ENCODE measurements at places on chromosomes 2 and 18.

DNA sequence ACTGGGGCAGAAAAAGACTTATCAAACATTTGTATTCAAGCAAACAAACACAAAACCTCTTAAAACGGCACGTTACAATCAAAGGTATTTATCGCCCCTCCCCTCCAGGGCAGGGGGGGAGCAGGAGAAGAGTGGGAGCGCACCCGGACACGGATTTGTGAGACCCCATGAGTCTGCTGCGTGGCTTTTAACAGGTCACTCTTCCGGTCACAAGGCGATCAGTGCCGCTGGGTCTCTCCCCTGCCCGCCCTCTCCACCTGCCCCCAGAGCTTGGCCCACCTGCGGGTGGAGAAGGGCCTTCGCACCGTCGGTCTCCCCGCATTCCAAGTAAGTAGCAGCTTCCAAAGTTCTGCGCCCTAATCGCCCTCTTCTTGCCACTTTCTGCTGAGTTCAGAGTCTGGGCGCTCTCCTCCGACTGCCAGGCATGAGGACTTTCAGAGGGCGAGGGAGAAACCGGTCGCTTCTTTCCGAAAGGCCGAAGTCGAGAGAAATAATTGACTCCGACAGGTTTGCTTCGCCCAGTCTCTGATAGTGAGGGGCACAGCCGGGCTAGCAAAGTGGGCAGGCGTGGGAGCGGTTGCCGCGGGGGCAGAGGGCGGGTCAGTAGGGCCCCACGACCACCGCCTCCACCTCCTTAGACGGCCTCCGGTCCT, 800 bp downstream of the RPRM start:
- DNase-seq, result no peak

- no peak for DNase-seq
Measured at GRCh38 chr2:190891889-190892288, 11.3 kb downstream of the GLS start.

DNA sequence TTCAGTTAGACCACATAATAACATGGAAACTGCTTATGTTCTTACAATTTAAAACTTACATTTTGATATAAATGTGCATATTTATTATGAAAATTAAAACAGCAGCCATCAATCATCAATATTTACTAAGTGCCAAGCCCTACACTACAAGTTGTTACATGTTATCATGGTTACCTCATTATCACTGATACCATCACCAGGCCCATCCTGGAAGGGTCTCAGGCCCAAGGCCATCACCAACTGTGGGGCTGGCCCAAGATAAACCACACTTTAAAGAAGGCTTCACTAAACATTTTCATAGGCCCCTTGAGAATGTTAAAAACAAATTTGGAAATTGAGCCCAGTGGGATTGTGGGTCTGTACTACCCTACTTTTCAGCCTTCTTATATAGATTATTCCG, 6.4 kb downstream of the ITSN2 start:
- no peak for DNase-seq

- no peak for DNase-seq
Measured at GRCh38 chr2:138182250-138182936, 218.1 kb downstream of the HNMT start.

- no peak for DNase-seq
Measured at GRCh38 chr2:203637471-203638167, 68.8 kb upstream of the CD28 start.

- DNase-seq, result no peak
Measured at GRCh38 chr2:215288112-215288815, 23.6 kb upstream of the ATIC start.

GRCh38 chr2:140018541-140018940, 1238.4 kb upstream of the NXPH2 start:
- no peak for DNase-seq

DNA sequence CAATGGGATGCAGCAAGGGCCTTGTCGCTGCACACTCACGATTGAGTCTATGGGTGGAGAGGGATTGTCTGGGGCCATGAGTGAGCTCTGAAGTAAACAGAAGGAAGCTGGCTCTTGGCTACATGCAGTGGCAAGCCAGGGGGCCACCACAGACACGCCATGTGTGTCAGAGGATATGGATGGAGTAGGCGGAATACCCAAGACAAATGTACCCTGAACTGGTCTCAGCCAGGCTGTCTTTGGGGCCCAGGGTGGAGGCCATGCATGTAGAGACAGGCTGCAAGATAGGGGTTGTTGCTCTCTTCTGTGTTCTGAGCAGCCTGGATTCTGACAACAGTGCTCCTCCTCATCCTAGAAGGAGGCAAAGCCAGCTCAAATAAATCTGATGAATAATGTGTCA, 24.0 kb upstream of the ITGA6 start:
- no peak for DNase-seq

DNA sequence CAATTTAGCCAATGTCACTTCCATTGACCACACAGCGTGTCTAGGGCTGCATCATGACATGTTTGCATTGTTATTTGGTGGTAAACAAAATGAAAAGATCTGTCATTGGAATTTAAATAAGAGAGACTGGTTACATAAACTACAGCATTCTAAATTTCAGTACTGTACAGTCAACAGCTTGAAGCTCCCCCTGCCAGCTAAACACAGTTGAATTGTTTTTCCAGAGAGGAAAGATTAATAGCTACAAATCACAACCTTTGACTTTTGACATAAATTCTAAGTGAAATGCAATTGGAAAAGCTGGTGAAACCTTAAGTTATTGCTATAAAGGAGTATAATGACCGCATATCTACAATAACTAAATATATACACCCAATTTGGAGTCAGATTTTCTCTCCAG, 1600.0 kb upstream of the ACVR2A start:
- DNase-seq, result no peak

GRCh38 chr2:15273452-15273851, 287.7 kb downstream of the NBAS start:
- no peak for DNase-seq

- no peak for DNase-seq
Measured at GRCh38 chr18:43442571-43442970, 165.3 kb upstream of the SYT4 start.

DNA sequence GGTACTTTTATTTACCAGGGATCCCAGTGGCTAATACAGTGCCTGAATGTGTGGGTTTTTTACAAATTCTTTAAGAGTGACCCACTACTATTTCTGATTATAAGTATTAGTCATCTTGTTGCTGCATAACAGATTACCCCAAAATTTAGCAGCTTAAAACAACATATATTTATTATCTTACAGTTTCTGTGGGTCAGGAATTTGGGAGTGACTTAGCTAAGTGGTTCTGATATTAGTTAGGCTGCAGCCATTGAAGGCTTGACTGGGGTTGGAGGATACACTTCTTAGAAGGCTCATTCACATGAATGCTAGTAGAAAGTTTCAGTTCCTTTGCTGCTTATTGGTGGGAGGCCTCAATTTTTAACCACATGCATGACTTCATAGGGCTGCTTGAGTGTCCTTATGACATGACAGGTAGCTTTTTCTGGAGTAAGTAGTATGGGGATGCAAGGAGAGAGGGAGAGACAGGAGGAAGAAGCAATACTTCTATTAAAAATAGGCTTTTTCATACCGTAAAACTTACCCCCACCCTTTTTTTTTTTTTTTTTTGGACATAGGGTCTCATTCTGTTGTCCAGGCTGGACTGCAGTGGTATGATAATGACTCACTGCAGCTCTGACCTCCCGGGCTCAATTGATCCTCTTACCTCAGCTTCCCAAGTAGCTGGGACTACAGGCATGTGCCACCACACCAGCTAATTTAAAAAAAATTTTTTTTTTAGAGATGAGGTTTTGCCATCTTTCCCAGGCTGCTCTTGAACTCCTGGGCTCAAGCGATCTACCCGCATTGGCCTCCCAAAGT, 13.3 kb upstream of the POLE4 start:
- no peak for DNase-seq

GRCh38 chr2:84713441-84713840, 167.4 kb downstream of the TRABD2A start:
- DNase-seq, result no peak

DNA sequence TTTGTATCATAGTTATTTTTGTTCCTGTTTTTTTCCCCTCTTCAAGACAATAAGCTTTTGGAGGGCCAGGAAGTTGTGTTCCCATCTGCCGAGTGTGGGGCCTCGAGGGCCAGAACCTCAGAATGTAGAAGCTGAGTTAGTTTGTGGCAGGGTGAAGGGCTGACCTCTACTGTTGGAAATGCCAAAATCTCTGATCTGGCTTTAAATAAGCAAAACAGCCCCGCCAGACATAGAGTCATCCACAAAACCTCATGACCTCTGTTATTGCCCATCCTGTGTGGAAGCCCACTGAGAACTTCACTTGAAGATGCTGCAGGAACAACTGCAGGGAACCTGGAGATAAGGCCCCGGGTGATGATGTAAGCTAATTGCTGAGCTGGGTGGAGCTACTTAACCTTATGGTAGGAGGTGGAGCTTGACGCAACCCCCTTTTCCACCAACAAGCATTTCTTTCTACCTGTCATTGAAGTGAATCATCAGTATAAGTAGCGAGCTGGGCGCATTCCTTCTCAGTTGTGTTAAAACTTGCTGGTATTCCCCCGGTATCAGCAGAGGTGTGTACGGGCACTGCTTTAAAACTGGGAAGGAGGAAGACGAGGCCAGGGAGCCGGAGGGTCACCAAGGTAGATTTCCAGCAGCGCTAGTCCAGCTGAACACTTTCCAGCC, 177.2 kb downstream of the NEDD4L start:
- DNase-seq, result no peak

DNA sequence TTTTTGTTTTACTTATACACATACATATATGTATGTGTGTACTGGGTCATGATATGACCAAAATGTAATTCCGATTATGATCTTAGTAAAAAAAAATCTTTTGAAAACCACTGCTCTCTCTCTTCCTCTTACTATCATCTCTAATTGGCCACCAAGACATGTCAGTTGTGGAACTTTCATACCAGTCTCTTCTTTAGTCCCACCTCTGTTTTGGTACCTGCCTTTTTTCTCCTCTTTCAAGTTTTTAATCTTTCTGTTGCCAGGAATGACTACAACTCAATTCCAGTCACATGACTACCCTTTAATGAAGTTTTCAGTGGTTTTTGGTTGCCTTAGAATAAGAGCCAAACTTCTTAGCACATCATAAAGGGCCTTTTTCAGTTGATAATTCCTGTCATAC, 17.1 kb downstream of the RBM44 start:
- no peak for DNase-seq

GRCh38 chr2:127153691-127154158, 46.8 kb upstream of the BIN1 start:
- DNase-seq, result no peak

- DNase-seq, result no peak
Measured at GRCh38 chr2:20065885-20066602, 14.6 kb upstream of the LAPTM4A start.

DNA sequence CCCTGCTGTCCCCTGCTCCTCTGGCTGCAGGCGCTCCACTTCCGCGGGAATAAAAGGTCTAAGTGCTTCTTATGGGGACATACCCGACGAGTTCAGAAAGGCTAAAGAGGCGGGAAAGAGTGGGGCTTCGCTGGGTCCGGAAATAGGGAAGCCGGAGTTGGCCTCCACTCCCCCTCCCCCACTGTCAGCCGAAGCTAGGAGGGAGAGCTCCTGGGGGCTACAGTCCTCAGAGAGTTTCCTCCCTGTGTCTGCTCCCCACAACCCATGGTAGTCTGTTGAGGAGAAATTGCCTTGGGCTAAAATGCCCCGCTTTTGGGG, 7.2 kb downstream of the GAD1 start:
- no peak for DNase-seq

GRCh38 chr2:207341804-207342203, 176.1 kb upstream of the KLF7 start:
- no peak for DNase-seq

GRCh38 chr2:70566464-70566863, 12.8 kb upstream of the TGFA start:
- no peak for DNase-seq

- DNase-seq, result no peak
Measured at GRCh38 chr18:74679006-74679678, 81.5 kb downstream of the ZNF407 start.

DNA sequence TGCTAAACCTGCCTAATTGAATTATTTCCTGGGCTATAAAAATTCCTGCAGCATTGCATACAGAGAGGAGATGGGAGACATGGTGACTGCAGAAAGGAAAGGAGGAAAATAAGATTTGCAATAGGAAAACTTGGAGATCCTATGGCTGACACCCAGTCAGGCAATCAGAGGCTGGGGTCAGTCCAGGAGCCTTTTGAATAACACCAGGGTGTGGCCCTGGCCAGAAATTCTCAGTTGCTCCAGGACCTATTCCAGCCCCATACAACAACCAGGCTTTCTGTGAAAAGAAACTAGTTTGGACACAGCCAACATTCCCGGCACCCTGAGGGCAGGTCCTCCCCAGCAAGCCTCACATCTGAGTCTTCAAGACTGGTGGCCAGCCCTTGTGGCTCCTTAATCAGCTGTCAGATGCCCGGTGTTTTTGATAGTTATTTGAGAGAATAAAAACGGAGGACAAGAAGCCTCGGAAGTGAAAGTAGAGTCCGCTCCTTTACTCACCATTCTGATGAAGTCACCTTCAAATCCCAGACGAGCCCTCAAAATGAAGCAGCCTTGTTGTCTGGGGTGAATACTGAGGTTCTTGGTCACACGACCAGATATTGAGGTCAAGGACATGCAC, 31.1 kb upstream of the GMCL1 start:
- no peak for DNase-seq

DNA sequence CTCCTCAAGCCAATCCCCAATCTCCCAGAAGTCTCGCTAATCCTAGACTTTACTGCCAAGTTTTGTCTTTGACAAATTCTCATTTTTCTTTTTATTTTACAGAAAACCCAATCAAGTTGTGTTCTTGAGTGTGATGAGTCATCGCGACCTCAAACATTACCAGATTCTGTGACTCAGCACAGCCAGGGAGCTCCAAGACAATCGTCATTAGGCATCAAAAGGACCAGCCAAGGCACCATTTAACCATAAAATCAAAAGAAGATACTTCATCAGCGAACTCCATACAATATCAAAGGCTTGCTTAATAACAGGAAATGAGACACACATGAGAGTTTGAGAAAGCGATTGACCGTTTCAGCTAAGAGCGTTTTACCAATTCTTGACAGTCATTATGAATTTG, 146.2 kb upstream of the AGAP1 start:
- DNase-seq, result no peak

DNA sequence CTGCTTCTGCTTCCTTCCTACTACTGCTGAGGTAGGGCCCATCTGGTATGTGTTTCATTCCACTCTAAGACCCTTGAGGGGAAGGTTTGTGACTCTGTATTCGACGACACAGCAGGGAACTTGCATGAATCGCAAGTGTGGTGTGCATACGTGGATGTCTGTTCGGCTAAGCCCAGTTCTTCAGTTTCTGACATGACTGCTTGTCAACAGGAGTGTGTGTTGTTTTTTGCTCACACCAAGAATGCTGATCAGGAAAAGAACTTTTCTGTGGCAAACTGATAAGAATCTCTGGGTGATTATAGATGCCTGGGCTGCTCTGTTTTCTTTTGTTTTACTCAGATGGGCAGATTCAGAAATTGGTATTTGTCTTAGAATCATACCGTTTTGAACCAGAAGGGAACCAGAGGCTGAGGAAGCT, 22.0 kb downstream of the TNFRSF11A start:
- peak; percentile 13 for DNase-seq

DNA sequence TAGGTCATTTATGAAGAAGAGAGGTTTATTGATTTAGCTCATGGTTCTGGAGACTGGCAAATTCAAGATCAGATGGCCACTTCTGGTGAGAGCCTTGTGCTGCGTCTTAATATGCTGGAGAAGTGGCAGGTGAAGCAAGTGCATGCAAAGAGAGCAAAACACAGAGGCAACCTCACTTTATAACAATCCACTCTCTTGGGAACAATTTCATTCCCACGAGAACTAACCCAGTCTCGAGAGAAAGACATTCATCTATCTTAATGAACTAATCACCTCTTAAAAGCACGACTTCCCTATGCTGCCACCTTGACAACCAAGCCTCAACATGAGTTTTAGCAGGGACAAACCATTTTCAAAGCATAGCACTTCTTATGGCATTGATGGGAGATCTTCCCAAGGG, 186.5 kb upstream of the RASGRP3 start:
- no peak for DNase-seq

Measured in bone marrow (tissue), 2 donors.